ENCODE measurements at places on chromosomes 12 and 14.

- no peak for DNase-seq
These were observed 3.1 kb downstream of the SLC38A1 start for GRCh38 chr12:46265734-46266133.

DNA sequence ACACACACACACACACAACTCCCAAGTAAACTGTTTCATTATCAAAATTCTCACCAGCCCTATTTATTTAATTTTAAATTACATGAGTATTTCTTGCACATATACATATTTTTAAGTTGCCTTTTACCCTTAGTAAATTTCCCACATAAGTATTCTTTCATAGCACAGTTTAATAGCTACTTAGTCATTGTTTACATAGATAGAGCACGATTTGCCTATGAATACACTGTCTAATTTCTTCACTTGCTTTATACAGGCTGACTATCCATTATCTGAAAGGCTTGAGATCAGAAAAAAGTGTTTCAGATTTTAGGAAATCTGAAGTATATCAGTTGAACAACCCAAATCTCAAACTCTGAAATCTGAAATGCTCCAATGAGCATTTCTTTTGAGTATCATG is 30.9 kb downstream of the NIN start:
- DNase-seq, result no peak

- DNase-seq, result no peak
These were observed 9.6 kb upstream of the SMARCC2 start for GRCh38 chr12:56198836-56199235.

- no peak for DNase-seq
These were observed 35.8 kb downstream of the CCNK start for GRCh38 chr14:99516871-99517642.

DNA sequence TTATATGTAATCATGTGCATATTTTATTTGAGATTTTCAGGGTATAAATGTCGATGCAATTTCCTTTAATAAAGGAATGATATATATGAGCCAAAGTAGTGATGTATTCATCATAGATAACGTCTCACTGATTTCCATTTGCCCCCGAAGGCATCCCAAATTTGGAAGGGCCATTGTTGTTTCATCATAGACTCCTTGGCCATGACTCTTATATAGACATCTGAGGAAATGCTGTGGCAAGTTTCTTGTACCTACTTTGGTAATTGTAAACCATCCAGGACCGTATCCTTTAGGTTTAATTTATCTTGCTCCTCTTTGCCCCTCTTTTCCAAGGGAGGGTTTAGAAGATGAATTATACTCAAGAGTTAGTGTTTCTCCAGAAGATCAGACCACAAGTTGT is 84.7 kb downstream of the SAMD4A start:
- no peak for DNase-seq

DNA sequence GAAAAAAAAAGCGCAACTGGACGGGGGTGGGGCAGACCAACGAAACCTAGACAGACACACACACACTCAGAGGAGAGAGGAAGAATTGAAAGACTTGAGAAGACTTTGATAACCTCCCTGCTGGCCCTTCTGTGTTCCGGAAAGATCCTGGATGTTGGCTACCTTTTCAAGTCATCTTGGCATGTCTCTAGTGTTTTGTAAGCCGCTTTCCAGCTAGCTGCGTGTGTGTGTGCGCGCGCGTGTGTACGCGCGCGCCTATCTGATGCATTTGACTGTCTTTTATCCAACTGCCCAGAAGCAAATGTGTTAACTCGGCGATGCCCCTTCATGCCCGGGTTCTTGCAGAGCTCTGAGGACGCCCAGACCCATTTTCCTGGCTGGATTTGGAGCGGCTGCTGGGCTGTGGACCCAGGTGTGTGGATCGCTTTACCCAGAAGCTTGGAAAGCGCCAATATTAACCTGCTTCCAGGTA is 664 bp downstream of the LRFN5 start:
- no peak for DNase-seq

DNA sequence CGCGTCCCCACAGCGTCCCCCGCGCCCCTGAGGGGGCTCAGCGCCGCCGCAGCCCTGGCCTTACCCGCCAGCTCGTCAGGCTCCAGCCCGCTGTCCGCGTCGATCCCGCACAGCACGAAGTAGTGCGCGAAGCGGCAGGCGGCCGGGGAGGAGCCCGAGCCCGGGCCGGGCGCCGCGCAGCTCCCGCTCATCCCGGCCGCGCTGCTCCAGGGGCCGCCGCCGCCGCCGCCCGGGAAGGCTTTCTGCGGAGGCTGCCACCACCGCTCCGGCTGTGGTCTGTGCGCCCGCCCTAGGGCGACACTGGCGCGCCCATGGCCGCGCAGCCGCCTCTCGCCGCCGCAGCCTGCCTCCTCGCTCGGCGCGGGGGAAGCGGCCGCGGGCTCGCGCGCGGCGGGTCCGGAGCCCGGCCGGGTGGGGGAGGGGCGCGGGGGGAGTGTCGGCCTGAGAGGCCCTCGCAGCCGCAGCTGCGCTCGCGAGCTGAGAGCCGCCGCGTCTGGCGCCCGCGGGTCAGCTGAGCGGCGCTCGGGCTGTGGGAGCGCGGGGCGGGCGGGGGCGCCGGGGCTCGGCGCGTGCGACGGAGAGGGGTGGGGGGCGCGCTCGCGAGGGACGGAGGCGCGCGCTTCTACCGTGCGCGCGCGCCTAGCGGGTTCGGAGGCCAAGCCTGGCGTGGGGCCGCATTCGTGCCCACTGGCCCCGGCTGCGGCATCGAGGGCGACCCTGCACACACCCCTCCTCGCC is at the start of gene DENND5B:
DENND5B (minus strand) TSS at position 495 of the 738 bp plus-strand sequence; CDS start at position 191, 304 bp downstream.
- DNase-seq, result no peak

DNA sequence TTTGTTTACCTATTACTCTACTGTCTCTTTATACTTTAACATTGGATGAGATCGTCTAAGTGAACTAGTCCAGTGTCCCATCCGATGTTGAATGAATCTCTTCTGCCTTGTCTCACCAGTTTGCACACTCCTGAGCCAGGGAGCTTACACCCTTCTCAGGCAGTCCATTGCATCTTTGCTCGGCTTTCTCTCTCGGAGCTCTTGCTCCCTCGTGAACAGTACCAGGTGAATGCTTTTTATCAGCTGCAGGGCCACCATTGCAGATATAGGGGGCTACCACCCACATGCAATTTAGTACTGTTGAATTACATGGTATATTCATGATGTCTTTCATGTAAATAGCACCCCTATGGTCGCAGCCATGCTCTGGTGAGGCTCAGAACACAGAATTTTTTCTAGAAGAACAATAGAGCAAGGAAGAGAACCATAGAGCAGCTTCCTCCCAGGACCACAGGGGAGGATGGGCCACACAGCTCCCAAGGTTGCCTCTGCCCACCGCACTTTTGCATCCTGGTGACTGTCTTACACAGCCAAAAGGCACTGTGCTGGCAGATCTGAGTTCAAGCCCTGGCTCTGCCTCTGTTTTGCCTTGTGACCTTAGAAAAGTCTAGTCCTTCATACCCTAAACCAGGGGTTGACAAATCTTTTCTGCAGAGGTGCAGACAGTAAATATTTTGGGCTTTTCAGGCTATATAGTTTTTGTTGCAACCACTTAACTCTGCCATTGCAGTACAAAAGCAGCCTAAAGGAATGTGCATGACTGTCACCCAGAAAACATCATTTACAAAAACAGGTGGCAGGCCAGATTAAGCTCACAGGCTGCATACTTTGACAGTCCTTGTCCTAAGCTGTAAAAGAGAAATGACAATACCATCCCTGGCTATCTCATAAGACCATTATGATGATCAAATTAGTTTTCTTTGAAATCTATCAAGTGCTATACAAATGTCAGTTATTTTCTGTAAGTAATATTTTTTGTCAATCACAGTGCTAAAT is 35.4 kb downstream of the PLEKHG7 start:
- no peak for DNase-seq

DNA sequence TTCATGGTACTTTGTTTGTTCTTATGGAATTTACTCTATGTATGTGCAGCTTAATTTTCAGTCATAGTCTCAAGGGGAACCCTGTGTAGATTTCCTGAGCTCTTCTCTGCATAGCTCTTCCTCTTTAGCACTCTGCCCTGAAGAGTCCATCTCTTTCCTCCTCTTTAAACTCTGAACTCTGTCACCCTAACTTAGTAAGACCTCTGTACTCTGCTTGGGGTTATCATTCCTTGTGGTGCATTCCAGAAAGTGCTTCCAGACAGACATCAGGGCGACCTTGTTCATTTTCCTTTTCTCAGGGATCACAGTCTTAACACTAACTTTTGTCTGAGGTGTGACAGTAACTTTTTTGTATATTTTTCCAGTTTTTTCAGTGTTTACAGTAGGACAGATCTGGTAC is 179.3 kb downstream of the RAD51B start:
- DNase-seq, result no peak

- no peak for DNase-seq
These were observed 7.7 kb downstream of the THAP2 start for GRCh38 chr12:71671816-71672215.

GRCh38 chr12:104785886-104786285 is 172.2 kb downstream of the SLC41A2 start:
- no peak for DNase-seq

DNA sequence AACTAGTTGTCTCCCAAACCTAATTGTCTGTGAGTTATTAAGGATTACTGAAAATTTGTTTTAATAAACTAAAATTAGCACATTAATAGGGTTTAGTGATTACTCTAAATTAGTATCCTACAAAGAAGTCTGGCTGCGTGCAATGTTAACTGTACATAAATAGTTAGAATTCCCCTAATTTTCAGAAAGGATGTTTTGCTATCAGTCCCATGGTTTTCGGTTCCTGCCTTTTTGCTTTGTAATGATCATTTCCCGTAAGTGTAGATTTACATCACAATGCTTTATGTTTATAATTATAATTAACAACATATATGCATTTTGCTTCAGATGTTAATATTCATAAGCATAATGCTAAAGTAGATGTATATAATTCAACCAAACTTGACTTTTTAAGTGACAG is 19.8 kb upstream of the LYZ start:
- no peak for DNase-seq

- no peak for DNase-seq
These were observed at the start of gene KRT6A for GRCh38 chr12:52493172-52493571. KRT6A (minus strand) TSS chr12:52493257; CDS start chr12:52493188, 69 bp downstream.

DNA sequence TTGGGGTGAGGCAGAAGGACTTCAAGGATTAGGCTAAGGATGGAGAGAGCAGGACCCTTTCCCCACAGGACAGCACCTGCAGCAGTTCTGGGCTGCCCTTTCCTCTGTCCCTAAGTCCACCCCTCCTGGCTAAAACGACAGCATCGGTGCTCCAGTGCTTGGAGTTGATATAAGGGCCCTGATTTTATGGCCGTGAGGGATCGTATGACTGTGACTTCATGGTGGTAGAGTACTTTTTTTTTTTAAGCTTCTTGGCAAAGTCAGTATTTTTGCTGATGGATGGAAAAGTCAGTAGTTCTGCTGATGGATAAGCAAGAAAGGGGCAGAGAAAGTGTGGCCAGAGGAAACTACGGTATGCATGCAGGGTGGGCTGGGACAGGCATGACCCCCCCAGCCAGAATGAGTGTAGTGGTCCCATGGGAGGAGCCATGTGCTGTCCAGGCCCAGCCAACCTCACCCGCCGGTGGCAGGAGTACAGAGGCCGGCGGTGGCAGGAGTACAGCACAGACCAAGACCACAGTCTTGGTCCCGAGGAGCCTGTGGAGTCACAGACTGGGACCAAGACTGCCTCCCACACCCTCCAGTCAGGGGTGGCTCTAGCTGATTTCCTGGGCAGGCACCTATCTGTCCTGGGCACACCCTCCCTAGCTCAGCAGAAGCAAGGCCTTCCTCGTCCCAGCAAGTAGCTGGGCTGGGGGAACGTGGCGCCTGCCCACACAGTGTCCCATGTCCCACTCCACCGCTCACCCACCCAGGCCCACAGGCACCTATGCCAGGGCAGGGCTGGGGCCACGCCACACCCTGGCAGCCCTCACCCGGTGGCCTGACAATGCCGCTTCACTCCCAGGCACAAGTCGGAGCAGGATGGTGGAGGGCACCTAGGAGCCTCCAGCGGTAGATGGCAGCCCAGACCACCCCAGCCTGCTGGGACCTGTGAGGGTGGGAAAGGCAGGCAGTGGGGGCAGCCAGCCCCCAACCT is 46.3 kb downstream of the CCDC88C start:
- DNase-seq, result no peak

- no peak for DNase-seq
These were observed 2.4 kb downstream of the ABCB9 start for GRCh38 chr12:122963941-122964265.

DNA sequence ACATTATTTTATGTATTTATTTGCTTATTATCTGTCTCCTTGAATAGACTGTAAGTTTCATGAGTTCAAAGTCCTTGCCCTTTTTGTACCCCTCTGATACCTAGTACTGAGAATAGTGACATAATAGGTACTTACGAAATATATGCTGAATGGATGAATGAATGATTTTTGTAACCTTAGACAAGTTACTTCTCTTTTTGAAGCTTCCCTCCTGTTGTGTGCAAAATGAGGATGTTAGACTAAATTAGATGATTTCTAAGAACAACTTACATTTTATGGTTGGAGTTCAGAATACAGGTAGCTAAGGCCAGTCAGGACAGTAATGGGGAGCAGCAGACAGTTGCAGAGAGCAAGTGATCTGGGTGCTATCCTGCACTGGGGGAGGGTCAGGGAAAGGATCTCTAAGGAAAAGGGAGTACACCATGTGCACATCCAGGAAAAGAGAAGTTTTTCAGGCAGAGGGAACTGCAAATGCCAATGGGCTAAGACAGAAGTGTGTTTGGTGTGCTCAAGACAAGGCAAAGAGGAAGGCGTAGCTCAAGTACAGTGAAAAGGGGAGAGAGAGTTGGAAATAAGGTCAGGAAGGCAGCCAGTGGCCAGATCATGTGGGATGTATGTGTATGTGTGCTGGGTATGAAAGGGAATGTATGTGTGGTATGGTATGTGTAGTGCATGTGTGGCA is 59.4 kb upstream of the AMIGO2 start:
- no peak for DNase-seq

- no peak for DNase-seq
These were observed 1.1 kb downstream of the TTC8 start for GRCh38 chr14:88825503-88825902.

Measured in stimulated activated CD4-positive, alpha-beta T cell treated with anti-CD3 and anti-CD28 coated beads, TNF-alpha, amount 100 ng/mL, for 1 hour (primary cell).